ENCODE measurements at places on chromosomes 2 and 18. TPM values are rescaled to one million over a fixed set of nuclear protein-coding genes. Genes with fewer than 3 reads are reported as not detected.

DNA sequence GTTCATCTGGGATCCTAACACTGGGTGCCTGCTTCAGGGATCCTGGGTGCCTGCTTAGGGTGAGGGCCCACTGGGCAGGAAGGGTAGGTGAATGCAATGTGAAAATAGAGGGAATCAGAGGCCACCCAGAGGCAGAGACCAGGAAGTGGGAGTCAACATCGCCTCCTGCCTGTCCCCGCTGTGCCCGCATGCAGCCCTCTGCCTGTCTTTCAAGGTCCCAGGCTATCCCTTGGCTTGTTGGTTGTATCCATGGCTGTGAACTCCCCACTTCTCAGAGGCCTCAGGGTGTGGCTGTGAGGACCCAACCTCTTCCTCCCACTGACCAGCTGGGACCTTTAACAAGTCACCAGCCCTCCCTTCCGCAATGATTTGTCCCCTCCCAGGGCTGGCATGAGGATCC, 26.5 kb downstream of the PSD4 start:
- no peak for DNase-seq

SLC40A1 gene
- 169 TPM for total RNA-seq

GRCh38 chr18:56278421-56279003, 359.9 kb downstream of the TXNL1 start:
- no peak for DNase-seq

CNDP1 gene
- not detected for total RNA-seq

DNA sequence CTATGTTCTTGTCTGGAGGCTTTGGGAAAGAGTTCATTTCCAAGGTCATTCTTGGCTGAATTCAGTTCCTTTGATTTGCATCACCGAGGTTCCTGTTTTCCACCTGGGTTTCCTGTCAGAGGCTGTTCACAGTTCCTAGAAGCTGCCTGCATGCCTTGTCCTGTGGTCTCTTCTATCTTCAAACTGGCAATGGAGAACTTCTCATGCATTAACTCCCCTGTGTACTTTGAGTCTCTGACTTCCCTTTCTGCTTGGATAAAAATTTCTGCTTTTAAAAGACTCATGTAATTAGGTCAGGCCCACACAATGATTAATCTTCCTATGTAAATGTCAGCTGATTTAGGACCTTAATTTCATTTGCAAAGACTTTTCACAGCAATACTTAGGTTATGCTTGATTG, 499.3 kb upstream of the FANCL start:
- no peak for DNase-seq

GRCh38 chr2:190382851-190383250, 25.3 kb upstream of the MFSD6 start:
- peak; percentile 64 for DNase-seq
